Activated T-cell treated with anti-CD3 and anti-CD28 coated beads for 24 hours (primary cell): ENCODE measurements at places on chromosomes 3 and 15.

- no peak for DNase-seq
These were observed 12.8 kb downstream of the ATRIP start for GRCh38 chr3:48459331-48459730.

- DNase-seq = peak; percentile 6
These were observed 109.6 kb upstream of the UMPS start for GRCh38 chr3:124620600-124621063.

DNA sequence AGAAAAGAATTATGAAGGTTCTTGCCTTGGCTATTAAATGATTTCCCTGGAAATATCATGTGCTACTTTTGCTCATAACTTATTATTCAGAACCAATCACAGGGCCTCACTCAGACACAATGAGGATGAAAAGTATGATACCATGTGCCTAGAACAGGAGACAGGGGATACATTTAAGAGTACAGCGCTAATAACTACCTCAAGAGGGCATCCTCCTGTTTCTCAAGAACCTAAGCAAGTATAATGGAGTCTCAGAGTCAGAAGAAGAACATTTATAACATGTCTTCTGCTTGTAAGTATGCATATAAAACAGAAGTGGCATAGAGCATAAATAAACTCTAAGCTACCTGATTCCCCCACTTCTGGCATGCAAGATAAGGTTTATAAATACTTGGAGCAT, 125.4 kb upstream of the MME start:
- no peak for DNase-seq

- no peak for DNase-seq
These were observed 546 bp downstream of the TRIM59 start for GRCh38 chr3:160448845-160449635.

DNA sequence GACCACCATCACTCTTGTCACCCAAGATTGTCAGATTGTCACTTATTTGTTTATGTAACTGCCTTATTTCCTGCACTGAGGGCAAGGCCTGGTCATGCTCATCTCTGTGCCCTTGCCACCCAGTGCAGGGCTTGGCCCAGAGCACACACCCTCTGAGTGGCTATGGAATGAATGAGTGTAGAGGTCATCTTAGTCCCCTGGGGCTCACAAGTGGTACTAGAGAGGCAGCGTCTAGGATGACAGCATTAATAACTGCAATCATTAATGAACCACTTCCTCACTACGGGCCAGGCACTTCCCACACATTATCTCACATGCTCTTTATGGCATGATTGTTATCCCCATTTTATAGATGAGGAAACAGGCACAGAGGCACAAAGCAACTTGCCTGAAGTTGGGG, 117.0 kb downstream of the SMAD6 start:
- no peak for DNase-seq
